ENCODE measurements at places on chromosomes 2 and 18.

DNA sequence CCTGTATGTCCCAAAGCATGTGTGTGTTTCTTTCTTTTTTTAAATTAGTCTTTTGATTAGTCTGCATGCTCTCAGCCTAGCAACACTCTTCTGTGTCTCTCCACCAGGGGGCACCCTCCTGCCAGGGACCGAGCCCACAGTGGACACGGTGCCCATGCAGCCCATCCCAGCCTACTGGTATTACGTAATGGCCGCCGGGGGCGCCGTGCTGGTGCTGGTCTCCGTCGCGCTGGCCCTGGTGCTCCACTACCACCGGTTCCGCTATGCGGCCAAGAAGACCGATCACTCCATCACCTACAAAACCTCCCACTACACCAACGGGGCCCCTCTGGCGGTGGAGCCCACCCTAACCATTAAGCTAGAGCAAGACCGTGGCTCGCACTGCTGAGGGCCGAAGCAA is 93.8 kb downstream of the NRP2 start:
- DNase-seq, result no peak

DNA sequence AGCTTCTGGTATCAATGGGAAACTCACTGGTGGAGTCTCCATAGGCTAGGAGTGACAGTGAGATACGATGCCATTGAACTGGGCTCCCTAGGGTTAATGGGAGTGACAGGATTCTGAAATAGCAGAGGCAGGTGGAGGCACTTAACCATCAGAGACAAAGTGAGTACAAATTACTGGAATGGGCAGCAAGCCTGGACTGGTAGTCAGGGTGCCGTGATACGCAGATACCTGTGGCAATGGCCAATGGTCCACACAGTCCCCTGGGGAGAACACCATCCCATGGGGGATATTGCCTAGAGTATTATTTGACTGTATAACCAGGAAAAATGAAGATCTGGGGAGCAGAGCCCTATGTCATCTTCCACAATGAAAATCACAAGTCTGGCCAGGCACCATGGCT is 17.3 kb downstream of the CHCHD5 start:
- DNase-seq, result no peak

- DNase-seq, result no peak
Measured at GRCh38 chr2:100753881-100754280, 66.1 kb upstream of the NPAS2 start.

DNA sequence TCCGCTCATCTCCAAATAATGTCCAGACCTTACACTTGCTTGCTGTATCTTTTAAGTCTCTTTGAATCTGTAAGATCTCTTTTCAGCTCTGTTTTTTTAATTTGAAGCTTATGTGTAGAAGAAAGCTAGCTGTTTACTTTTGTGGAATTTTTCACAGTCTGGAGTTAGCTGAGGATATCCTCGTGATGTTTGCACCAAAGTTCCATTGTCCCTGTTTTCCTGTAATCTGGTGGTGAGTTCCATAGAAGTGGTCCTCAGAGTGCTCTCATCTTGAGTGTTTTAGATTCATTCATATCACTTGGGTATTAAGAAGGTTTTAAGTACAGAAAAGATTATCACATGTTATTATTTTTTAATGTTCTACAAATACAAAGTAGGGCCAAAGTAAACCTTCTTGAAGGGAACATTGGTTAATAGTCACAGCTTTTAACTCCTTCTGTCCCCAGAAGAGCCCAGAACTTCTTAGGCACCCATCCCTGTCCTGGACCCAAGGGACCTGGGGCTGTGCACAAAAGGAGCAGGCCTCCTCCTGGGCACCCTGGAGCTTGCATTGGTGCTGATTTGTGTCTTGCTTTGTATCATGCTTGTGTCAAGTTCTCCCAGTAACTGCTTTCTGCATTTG is 15.0 kb downstream of the MLPH start:
- no peak for DNase-seq

DNA sequence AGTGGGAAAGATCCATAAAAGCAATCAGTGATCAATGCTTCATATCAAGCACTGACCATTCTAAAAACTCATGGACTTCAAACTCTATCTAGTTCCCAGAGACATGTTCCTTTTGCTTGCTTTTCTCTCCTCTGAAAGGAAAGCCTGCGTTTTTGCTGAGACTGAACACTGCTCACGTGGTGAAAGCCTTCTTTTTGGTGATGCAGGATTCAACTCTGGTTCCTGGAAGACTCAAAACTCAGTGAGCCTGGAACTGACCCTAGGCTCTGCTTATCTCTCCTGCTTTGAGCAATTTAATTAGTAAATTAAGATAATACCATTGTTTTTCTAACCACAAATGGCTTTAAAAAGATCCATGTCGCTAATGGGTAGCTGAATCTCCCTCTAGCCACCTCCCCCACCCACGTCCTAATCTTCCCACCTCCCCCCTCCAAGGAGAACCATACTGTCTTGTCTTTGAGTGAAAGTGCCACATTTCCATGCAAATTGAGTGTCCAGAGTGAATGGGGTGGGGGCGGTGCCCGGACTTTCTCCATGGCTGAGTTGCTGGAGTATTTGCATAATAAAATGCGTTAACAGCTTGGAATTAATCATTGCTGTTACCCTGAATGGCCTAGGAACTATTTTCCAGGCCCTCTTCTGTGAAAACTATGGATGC is 130.5 kb downstream of the BCL11A start:
- DNase-seq, result no peak

All from cortex of kidney (tissue), 1 donor.